Neural progenitor cell (in vitro differentiated cells): ENCODE measurements at places on chromosomes 2 and 18.

DNA sequence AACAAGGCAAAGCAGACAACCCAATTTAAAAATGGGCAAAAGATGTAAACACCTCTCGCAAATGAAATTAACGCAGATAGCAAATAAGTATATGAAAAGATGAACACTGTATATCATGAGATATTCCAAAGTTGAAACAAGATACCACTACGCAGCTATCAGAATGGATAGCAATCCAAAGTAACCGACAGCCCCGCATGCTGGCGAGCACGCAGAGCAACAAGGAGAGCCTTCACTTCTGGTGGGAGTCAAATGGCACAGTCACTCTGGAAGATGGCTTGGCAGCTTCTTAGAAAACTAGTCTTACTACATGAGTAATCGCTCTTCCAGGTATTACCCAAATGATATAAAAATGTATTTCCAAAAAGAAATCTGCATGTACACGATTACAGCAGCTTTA, 1.4 kb downstream of the NDUFA10 start:
- no peak for DNase-seq

DNA sequence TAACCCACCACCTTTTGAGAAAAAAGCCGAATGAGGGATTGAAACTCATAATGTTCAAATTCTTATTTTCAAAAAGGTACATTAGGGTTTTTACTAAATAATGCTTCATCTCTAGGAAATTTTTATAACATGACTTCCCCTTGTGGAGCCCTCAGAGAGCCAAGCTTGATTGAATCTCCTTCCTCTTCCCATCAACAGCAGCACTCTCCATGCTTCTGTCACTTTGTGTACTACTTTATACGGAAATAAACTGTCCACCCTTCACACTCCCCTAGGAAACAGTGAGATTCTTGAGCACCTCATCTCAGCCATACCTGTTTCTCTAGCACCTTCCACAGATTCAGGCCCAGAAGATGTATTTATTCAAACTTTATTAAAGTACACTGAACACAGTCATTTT, 51.8 kb downstream of the TFPI start:
- no peak for DNase-seq

GRCh38 chr2:8314063-8314462, 367.8 kb upstream of the ID2 start:
- DNase-seq, result no peak

GRCh38 chr18:48687346-48688042, 148.7 kb downstream of the CTIF start:
- DNase-seq, result peak; percentile 50

DNA sequence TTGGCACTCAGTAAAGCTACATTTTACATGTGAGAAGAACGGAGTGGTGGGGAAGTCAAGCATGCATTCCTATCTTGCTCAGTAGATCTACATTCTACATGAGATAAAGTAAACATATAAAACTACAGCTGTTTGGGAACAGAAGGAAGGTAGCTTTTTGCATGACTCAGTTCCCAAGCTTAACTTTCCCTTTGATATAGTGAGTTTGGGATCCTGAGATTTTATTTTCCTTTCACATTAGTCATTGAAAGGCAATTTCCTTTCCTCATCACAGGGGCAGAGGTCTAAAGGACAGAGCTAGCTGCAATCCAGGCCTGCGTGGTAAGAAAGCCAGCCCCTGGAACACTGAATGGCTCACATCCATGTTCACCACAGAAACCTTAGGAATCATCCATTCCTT, 257.2 kb downstream of the SRBD1 start:
- DNase-seq, result no peak

- no peak for DNase-seq
Measured at GRCh38 chr2:181861379-181861778, 30.2 kb upstream of the ITPRID2 start.

GRCh38 chr2:236146436-236146835, 21.8 kb downstream of the GBX2 start:
- no peak for DNase-seq

DNA sequence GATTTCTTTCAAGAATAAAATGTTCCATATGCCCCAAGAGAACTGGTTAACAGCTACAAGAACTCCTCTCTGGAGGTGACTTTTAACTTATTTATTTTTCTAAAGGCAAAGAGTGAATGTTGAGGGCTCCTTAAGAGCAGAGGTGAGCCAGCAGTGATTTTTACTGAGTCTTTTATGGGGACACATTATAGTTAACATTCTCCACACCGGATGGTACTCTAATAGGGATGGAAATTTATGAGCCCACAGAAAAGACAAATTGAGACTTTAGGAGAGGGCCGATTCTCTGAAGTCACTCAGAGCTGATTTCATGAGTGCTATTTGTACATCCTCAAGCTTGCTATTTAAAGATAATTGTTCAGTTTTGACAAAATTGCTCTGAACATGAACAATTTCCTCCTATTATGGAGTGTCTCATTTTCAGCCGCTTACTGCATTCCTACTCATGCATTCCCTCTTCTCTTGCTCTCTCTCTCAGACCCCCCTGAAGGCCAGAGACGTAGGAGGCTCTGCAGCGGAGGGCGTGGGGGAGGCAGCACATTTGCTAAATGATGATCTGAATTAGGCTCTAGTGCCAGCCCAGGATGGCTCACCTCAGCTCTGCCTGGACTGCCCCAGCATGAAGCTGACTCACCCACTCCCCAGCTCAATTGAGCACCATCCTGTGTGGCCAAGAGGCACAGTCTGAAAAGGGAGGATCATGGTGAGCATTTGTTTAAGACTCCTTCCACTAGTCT, 5.9 kb upstream of the RPL37A start:
- DNase-seq, result no peak

- DNase-seq, result no peak
Measured at GRCh38 chr2:175840256-175840655, 161.8 kb downstream of the LNPK start.

- peak; percentile 61 for DNase-seq
Measured at GRCh38 chr18:6058941-6059340, 163.6 kb upstream of the TMEM200C start.

DNA sequence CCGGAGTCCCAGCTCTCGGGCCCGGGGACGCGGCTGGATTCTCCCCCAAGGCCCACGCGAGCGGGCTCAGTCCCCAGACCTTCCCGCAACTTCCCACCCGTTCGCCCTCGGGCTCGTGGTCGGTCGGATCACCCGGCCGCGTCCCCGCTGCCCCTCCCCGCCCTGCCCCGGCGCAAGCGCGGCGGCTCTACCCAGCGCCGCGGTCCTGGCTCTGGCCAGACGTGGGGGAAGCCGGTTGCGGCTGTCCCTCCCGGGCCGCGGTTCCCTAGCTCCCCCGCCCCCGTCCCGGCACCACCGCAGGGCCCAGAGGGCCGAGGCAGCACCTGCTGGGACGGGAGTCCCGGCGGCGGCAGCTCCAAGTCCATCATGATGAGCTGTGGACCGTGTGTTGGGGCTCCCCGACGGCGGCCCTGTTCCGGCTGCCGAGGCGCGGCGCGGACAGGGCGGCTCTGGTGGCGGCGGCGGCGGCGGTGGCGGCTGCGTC, 276 bp downstream of the NFE2L2 start:
- DNase-seq, result peak; percentile 75

DNA sequence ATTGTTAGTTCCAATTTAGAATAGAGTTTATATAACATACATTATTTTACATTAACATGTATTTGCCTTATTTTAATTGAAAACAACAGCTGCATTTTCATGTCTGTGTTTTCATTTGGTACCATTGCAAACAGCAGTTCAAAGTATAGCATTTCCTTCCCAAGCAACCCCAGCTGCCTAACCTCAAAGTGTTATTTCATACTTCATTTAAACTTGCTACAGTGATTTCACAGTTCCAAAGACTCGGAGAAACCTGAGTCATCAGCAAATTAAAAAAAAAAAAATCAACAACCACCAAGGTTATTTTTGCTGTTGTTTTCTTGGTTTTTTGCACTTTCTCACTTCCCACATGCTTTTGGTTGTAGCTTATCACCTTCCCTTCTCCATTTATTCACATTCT, 236.5 kb upstream of the SPHKAP start:
- DNase-seq, result no peak

- peak; percentile 21 for DNase-seq
Measured at GRCh38 chr2:149360106-149360505, 29.7 kb downstream of the LYPD6 start.

DNA sequence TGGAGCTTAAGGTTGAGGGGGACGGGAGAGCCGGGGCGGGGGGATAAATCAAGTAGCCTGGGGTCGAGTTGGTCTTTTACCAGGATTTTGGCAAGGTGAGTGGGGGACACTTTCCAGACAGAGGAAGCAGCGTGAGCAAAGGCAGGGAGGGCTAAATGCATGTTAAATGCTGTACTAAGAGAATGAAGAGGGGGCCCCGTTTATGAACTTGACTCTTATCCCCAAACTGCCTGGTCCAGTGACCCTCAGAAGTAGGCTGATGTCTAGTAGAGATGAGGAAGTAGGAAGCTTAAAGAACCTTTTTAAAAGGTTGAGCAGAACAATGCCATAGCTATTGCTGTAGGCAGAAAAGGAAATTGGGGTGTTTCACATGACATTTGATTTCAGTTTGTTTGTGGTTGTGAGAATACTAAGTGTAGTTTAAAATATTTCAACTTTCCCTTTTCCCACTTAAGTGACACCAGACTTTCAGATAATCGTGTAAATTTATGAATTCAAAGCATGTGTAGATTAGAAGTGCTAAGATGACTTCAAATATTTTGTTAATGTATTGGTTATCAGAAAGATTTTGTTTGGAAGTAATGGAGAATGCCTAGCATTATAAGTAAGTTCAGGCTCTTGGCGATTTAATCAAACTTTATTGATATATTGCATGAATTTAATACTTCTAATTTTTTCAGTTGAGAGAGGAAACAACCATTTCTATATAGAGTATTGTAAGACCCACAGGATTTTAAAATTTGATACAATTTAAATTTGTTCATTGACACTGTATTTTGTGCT, 1.8 kb downstream of the REL start:
- DNase-seq, result peak; percentile 18

DNA sequence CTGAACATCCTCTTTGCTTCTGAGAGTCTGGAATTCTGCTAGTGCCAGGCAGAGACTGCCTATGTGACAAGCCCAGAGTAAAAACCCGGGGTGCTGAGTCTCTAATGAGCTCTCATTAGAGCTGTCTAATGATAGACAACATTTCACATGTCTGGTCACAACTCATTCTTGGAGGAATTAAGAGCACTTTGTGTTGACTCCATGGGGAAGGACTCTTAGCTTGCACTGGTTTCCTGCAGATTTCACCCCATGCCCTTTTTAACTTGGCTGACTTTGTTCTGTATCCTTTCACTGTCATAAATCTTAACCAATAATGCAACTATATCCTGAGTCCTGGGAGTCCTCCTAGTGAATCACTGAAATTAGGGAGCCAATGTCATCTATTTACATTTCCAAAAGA, 33.5 kb downstream of the FBXO15 start:
- DNase-seq, result peak; percentile 45

GRCh38 chr18:80129672-80130367, 20.8 kb downstream of the ADNP2 start:
- DNase-seq, result no peak

GRCh38 chr2:2849464-2850217, 518.6 kb upstream of the MYT1L start:
- no peak for DNase-seq

DNA sequence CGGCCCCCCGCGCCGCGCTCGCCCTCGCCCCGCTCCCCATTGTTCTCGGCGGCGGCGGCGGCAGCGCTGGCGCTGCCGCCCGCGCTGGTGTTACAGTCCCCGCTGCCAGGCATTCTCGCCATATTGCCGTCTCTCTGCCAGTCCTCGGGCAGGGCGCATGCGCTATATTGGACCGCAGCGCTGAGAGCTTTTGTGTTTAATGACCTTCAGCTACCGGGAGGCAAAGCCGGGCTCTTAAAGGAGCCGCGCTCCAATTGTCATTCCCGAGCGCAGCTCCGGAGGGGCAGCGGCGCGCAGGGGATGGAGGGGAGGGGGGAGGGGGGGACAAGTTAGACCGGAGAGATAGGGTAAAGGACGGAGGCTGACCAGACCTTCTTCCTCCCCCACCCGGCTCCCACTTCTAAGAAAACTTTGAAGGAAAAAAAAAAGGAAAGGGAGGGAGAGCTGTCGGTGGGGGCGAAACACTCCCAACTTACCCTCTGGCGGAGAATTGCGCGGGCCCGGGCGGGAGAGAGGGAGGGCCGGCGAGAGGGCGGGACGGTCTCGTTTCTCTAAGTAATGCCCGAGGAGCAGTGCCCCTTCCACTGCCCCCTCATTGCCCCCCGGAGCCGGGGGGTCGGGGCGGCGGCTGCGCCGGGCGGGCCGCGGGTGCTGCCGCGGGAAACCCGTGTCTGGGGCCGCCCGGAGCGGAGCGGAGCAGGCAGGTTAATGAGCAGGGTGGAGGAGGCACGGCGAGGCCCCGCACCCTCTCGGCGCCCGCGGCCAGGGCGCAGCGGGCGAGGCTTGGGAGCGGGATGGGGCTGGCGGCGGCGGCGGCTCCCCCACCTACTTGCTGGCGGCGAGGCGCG, at the start of gene KCTD1:
KCTD1 (minus strand) TSS at position 139 of the 848 bp plus-strand sequence; CDS start at position 122, 17 bp downstream.
- peak; percentile 93 for DNase-seq

- DNase-seq, result no peak
Measured at GRCh38 chr2:9573013-9573720, 17.5 kb upstream of the ADAM17 start.

DNA sequence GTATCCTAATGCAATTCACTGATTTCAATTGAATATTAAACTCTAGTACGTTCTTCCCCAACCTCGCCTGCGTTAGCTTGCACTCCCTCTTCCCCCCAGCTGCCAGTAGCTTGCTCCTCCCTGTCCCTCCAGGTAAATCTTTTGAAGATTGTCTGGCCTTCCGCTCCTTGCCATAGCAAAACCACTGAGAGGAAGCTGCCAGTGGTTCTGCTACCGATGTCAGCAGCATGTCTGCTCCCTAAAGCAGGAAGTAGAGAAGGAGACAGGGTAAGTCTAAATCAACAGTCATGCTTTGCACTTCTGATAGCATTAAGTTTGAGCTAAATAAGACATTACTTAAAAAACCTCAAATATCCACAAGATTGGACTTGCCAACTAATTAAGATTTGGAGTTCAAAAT, 89.1 kb downstream of the SCN2A start:
- no peak for DNase-seq

GRCh38 chr18:66759050-66759828, 155.3 kb upstream of the CDH19 start:
- no peak for DNase-seq

- peak; percentile 46 for DNase-seq
Measured at GRCh38 chr2:121897335-121897970, 142.0 kb downstream of the TSN start.

- peak; percentile 33 for DNase-seq
Measured at GRCh38 chr18:58391932-58392323, 237.0 kb downstream of the ALPK2 start.

DNA sequence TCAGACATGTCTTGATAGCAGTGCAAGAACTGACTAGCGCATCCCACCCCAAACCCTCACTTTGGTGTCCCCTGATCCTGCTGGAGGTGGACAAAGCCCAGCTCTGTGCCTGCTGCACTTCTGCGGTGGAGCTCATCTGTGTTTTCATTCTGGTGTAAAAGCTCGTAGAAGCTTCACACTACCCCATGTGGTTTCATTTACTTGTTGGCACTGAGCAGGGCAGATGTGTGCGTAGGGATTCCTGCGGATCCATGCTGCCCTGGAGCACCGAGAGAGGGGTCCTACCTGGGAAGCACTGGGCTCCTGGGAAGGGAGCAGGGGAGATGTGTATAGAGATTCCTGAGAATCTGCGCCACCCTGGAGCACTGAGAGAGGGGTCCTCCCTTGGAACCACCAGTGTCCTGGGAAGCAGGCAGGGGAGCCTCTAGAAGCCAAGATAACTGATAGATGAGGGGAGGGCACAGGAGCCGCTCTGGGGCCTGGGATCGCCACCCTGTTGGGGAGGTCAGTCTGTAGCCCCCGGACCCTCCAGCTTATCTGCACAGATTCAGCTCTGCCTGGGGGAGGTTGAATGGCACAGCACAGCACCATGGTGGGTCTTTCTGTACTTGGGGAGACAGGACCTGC, 106.9 kb upstream of the OTOS start:
- DNase-seq, result no peak

GRCh38 chr2:105801961-105802360, 57.2 kb downstream of the NCK2 start:
- DNase-seq, result no peak
